Kidney (tissue), 22 donors: ENCODE measurements at places on chromosomes 11 and 22. TPM values are rescaled to one million over a fixed set of nuclear protein-coding genes. Genes with fewer than 3 reads are reported as not detected.

ANO1 gene
- 15.1 TPM for total RNA-seq

MS4A12 gene
- total RNA-seq = not detected

YAP1 gene
- 106 TPM for total RNA-seq

MMP1 gene
- total RNA-seq = 0.82 TPM

RBFOX2 gene
- 68.6 TPM for total RNA-seq

CKAP5 gene
- total RNA-seq = 51.9 TPM

CCDC81 gene
- 1.1 TPM for total RNA-seq

- H3K4me3 ChIP-seq = no peak overlapping the region
- no peak overlapping the region for H3K27ac ChIP-seq
- no peaks in the 10 kb centered on the region for H3K27me3 ChIP-seq
Measured at GRCh38 chr22:32340411-32340810, 17.3 kb upstream of the RFPL3 start.

GRCh38 chr11:1471736-1472135 is 14.8 kb downstream of the MOB2 start:
- no peak overlapping the region for H3K4me3 ChIP-seq
- no peaks in the 10 kb centered on the region for H3K4me1 ChIP-seq
- no peaks in the 10 kb centered on the region for H3K27me3 ChIP-seq
- H3K36me3 ChIP-seq = no peaks in the 10 kb centered on the region

- no peak overlapping the region for H3K27ac ChIP-seq
- H3K4me3 ChIP-seq = no peak overlapping the region
- no peaks in the 10 kb centered on the region for H3K36me3 ChIP-seq
- H3K27me3 ChIP-seq = no peaks in the 10 kb centered on the region
Measured at GRCh38 chr11:96079691-96080090, 155.8 kb upstream of the MTMR2 start.

- H3K27ac ChIP-seq = no peak overlapping the region
- H3K4me3 ChIP-seq = no peak overlapping the region
- DNase-seq = peak; percentile 64
- no peaks in the 10 kb centered on the region for H3K36me3 ChIP-seq
Measured at GRCh38 chr11:120929664-120930154, 94.2 kb upstream of the TBCEL start.

DNA sequence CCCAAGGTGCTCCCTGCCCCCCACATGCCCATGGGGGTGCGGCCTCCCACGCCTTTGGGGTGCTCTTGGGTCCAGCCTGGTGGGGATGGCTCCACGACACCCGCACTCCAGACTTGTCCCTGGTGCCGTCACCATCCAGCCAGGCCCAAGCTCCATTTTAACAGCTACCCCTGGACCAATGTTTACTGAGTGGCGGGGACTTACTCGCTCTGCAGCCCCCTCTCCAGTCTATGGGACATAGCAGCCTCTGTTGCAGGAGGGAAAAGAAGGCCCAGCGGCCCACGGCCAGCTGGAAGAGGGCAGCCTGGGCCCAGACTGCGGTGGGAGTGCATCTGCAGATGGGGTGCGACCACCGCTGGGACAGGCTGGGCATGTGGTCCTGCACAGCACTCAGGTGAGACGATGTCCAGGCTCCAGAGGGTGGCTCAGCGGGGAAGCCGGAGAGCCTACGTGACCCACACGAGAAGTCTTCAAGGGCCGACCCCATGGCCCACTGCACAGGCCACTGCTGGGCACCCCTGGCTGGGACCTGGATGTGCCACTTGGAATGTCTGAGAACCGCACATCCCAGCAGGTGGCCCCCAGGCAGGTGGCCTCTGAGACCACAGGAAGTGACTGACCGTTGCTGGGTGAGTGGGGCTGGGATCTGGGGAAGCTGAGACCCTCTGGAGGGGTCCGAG is 18.1 kb downstream of the IL17REL start:
- no peak overlapping the region for H3K4me3 ChIP-seq
- H3K27me3 ChIP-seq = no peaks in the 10 kb centered on the region
- no peak for DNase-seq
- H3K36me3 ChIP-seq = no peaks in the 10 kb centered on the region
- no peak overlapping the region for H3K27ac ChIP-seq
- H3K4me1 ChIP-seq = peaks cover 2% of the 10 kb centered on the region

DNA sequence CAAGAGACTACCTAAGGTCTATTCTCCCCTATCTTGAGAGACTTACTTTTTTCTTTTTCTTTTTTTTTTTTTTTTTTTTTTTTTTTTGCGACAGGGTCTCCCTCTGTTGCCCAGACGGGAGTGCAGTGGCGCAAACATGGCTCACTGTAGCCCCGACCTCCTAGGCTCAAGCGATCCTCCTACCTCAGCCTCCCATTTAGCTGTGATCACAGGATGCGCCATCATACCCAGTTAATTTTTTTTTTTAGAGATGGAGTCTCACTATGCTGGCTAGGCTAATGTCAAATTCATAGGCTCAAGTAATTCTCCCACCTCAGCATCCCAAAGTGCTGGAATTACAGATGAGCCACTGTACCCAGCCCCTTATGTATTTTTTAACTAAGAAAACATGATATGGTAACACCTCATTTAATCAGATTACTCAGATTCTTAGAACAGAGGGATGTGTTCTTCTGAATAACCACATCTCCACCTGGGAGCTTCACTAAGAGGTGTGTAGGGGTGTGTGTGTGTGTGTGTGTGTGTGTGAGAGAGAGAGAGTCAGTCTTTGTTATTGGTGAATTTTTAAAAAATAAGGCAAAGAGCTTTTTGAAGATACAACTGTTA is 102.9 kb downstream of the USP35 start:
- H3K4me1 ChIP-seq = peaks cover 2% of the 10 kb centered on the region
- H3K36me3 ChIP-seq = no peaks in the 10 kb centered on the region
- no peak for DNase-seq
- no peaks in the 10 kb centered on the region for H3K27me3 ChIP-seq

- no peak overlapping the region for H3K4me3 ChIP-seq
- H3K27me3 ChIP-seq = no peaks in the 10 kb centered on the region
- no peaks in the 10 kb centered on the region for H3K4me1 ChIP-seq
- H3K27ac ChIP-seq = no peak overlapping the region
Measured at GRCh38 chr11:84795698-84796097, 831.4 kb downstream of the DLG2 start.

- H3K4me3 ChIP-seq = no peak overlapping the region
- H3K36me3 ChIP-seq = no peaks in the 10 kb centered on the region
- H3K27me3 ChIP-seq = no peaks in the 10 kb centered on the region
- no peak overlapping the region for H3K27ac ChIP-seq
- DNase-seq = no peak
Measured at GRCh38 chr11:48683226-48683720, 194.7 kb downstream of the OR4A47 start.

DNA sequence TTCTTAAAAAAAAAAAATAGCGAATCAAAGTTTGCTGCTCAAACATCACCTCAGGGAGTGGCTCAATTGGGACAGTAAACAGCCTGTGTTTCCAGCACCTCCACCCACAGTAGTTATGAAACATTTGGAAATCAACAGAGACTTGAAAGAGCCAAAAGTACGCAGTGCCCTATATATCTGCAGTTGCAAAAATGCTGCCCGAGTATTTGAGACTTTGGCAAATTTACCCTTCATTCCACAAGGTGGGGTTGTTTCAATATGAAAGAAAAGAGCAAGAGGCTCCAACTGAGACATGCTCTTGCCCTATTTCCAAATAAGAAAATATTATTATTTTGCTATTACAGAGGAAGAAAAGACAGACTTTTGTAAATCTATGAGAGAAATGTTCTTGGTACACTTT is 851.1 kb upstream of the RAG2 start:
- peak; percentile 76 for DNase-seq
- no peaks in the 10 kb centered on the region for H3K36me3 ChIP-seq
- H3K4me3 ChIP-seq = no peak overlapping the region

- no peaks in the 10 kb centered on the region for H3K36me3 ChIP-seq
- DNase-seq = no peak
Measured at GRCh38 chr11:76419896-76420295, 24.9 kb upstream of the EMSY start.

DNA sequence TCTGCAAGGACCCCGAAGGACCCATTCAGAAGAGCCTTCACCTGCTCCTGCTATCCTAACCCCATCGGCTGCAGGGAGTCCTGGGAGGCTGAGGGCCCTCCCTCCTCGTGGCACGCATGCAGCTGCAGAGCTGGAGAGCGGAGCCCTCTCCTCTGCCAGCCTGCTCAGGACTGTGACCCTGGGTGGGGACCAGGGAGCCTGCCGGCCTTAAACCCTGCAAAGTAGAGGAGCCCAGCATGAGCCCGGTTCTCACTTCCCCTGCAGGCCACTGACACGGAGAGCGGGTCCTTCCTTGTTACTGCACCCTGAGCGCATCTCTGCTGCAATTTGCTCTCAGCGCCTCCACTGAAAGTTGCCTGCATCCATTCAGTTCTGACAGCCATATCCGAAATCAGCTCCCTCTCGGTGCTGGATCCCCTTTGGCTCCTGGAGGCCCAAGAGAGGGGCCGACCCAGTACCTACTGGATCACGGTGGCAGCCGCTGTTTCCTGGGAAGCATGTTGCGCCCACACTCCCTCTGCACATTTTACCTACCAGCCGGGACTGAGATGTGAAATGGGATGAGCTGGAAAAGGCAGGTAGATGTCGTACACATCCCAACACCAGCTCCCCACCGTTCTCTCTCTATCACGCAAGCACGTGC is 312.1 kb downstream of the NTM start:
- H3K36me3 ChIP-seq = no peaks in the 10 kb centered on the region
- H3K27ac ChIP-seq = no peak overlapping the region
- H3K27me3 ChIP-seq = no peaks in the 10 kb centered on the region
- H3K4me1 ChIP-seq = no peaks in the 10 kb centered on the region
- peak; percentile 2 for DNase-seq
- H3K4me3 ChIP-seq = no peak overlapping the region

DNA sequence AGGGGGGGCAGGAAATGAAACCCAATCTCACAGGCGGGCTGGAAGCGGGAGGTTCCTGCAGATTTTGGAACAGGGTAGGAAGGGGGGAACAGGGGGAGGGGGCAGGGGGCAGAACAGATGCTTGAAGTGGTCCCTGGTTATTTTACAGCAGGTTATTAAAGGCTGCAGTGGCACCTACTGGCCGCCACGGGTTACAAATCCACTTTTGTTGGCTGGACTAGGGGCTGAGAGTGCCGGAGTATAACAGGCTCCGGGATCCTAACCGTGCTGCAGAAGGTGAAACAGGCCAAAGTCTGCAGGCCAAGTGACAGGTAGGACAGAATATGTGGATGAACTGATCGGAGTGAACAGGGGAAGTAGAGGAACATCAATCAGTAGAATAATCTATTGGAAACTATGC is 2.5 kb downstream of the ROBO3 start:
- peak; percentile 73 for DNase-seq
- H3K27ac ChIP-seq = no peak overlapping the region
- peaks cover 80% of the 10 kb centered on the region for H3K27me3 ChIP-seq

- no peaks in the 10 kb centered on the region for H3K27me3 ChIP-seq
- DNase-seq = no peak
- peak overlapping the region; percentile 55 for H3K4me3 ChIP-seq
- H3K36me3 ChIP-seq = no peaks in the 10 kb centered on the region
- peaks cover 9% of the 10 kb centered on the region for H3K4me1 ChIP-seq
Measured at GRCh38 chr11:126063507-126063852, 814 bp upstream of the CDON start.

- no peaks in the 10 kb centered on the region for H3K4me1 ChIP-seq
- peaks cover 21% of the 10 kb centered on the region for H3K27me3 ChIP-seq
- no peak for DNase-seq
- no peak overlapping the region for H3K27ac ChIP-seq
- no peaks in the 10 kb centered on the region for H3K36me3 ChIP-seq
Measured at GRCh38 chr11:134272381-134273316, 3.5 kb upstream of the GLB1L3 start.

- no peaks in the 10 kb centered on the region for H3K36me3 ChIP-seq
- no peaks in the 10 kb centered on the region for H3K27me3 ChIP-seq
- no peak for DNase-seq
- H3K4me3 ChIP-seq = no peak overlapping the region
Measured at GRCh38 chr11:61730240-61730994, 22.0 kb upstream of the MYRF start.

GRCh38 chr22:48210198-48210580 is 1447.7 kb downstream of the TBC1D22A start:
- no peaks in the 10 kb centered on the region for H3K4me1 ChIP-seq
- H3K27me3 ChIP-seq = no peaks in the 10 kb centered on the region
- no peaks in the 10 kb centered on the region for H3K36me3 ChIP-seq
- H3K27ac ChIP-seq = no peak overlapping the region

DNA sequence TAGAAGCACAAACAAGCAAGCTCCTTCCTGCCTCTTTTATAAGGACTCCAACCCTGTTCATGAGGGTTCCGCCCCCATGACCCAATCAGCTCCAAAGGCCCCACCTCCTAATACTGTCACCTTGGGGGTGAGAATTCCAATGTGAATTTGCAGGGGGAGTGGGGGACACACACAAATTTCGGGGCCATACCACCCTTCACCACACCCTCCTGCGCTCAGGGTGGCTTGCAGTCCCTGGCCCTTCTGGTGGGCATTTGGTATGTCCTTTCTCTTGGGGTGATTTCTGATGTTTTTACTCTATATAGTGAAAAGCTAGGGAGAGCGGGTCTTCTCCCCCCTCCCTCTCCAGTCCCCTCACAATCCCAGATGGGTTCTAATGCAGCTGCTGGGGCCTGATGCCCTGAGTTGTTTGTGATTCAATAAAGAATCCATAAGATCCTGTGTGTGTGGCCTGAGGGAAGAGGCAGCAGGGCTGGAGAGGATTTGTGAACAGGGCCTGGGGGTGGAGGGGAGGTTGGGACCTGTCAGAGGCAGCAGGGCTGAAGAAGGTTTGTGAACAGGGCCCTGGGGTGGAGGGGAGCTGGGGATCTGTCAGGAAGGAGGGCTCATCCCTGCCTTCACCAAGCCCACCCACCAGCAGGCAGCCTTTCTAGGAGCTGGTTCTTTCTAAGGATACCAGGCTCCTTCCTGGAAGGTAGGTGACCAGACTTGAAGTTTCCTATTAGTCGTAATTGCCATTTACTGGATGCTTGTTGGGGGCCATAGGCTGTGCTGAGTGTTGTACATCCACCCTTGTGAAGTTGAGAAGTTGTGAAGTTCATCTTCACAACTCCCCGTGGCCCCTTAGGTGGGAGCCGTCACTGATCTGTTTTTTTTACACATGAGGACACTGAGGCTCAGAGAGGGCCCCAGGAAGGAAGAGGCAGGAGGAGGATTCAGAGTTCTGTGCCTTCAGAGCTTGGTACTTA is 7.9 kb downstream of the SLC35C1 start:
- H3K36me3 ChIP-seq = peaks cover 12% of the 10 kb centered on the region
- no peaks in the 10 kb centered on the region for H3K27me3 ChIP-seq
- H3K4me1 ChIP-seq = no peaks in the 10 kb centered on the region
- no peak overlapping the region for H3K27ac ChIP-seq
- no peak overlapping the region for H3K4me3 ChIP-seq
- DNase-seq = no peak

DNA sequence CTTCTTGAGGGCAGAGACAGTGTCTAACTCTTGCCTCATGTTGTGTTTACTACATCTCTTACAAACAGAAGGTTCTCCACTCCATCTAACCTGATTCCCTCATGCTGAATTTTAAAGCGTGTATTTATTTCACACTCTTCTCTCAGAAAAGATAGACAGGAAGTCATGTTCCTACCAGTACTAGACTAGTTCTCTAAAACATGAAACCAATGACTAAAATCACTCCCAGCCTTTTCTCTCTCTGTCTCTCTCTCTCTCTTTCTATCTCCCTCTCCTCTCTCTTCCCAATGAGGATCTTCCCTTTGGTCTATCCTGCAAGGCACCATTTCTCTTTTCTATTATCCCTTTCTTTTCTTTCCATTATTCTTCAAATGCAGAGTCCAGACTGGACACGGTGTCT is 391.9 kb upstream of the CADM1 start:
- H3K27me3 ChIP-seq = no peaks in the 10 kb centered on the region
- no peaks in the 10 kb centered on the region for H3K4me1 ChIP-seq
- no peak overlapping the region for H3K27ac ChIP-seq
- no peaks in the 10 kb centered on the region for H3K36me3 ChIP-seq
- DNase-seq = no peak

- no peaks in the 10 kb centered on the region for H3K4me1 ChIP-seq
Measured at GRCh38 chr11:71990701-71991100, 8.0 kb upstream of the IL18BP start.
